ENCODE measurements at places on chromosomes 4 and X.

DNA sequence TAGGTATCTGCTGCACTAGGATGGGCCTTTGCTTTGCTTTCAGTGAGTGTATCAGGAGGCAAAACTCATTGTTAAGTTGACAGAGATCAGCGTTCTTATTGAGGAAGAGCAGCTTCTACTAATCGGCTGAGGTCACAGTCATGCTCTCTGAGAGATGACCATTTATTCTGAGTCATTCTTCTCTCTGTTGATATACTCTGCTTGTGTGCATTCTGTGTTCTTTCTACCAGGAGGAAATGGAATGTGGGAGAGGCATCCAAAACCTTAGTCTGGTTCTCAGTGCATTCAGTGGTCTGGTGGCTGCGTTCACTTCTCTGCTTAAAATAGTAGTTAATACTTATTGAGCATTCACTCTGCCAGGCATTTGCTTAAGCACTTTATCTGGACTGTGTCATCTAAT is 66.2 kb downstream of the RRAGB start:
- DNase-seq = no peak

- DNase-seq = peak; percentile 34
Measured at GRCh38 chrX:37926700-37927099, 79.3 kb upstream of the DYNLT3 start.

DNA sequence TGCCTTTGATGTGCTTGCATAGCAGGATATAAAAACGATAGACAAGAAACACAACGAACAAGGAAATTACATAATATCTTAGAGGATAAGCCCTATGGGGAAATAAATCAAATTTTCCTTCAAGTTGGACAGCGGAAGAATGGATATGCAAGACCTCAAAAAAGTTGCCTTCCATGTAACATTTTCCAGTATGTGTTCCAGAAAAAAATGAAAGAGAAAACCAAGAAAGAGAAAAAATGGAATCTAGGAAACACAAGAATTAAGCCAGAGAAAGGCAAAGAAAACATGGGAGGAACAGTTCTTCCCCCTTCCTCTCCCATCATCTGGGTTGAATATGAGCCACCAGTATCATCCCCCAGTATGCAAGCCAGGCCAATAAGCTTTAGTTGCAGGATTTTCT is 34.6 kb upstream of the MID1 start:
- DNase-seq = no peak

DNA sequence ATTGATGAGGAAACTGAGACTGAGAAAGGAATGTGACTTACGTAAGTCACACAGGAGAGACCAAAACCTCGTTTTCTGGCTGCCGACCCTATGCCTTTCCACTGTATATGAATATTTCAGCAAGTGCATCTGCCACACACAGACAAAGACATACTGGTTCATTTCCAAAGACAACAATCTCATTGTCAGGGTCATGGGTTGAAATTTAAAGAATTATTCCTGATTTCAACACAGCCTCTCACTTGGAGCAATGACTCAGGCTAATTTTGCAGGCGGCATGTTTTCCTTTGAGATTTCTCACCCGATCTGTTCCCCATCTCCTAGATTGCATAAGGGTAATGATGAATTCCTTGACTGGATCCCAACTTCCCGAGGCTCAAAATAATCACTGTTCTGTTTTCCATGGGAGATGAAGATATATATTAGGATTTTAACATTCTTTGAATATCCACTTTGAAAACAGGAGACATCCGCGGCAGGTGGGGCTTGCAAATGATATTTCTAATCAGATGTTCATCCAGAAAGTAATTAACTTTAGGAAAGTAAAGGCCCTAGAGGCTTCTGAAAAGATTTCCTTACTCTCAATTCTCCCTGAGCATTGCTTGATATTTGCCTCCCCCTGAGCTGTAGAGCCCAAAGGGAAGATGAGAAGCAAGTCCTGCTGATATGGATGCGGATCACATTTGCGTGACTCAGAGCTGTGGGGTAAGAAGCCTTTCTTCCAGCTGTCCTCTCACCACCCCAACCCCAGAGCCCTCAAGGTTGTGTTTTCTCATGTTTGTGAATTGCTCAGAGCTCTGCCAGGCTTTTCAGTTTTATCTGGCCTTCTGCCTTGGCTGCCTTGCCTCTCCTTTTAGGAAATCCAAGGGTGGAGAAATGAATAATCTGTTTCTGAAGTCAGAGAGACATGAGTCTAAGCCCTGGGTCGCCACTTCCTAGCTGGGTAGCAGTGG is 361.1 kb upstream of the BOD1L1 start:
- DNase-seq = no peak

DNA sequence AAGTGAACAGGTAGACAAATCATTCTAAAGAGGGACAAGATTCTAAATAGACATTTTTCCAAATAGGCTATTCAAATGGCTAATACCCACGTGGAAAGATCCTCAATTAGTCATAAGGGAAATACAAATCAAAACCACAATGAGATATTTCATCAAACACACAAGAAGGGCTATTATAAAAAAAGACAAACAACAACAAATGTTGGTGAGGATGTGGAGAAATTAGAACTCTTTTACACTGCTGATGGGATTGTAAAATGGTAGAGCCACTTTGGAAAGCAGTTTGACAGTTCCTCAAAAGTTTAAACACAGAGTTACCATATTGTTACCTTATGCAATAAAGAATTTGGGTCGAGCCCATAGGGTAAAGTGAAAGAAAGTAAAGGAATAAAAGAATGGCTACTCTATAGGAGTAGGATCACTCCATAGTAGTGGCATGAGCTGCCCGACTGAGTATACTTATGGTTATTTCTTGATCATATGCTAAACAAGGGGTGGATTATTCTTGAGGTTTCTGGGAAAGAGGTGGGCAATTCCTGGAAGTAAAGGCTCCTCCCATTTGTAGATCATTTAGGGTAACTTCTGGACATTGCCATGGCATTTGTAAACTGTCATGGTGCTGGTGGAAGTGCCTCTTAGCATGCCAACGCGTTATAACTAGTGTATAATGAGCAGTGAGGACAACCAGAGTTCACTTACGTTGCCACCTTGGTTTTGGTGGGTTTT is 58.9 kb upstream of the FAM9C start:
- DNase-seq = peak; percentile 18

- no peak for DNase-seq
Measured at GRCh38 chrX:133191739-133192039, 26.5 kb downstream of the TFDP3 start.

- no peak for DNase-seq
Measured at GRCh38 chr4:6265546-6265945, 4.1 kb upstream of the WFS1 start.

GRCh38 chr4:80112236-80112635 is 39.2 kb upstream of the ANTXR2 start:
- no peak for DNase-seq

DNA sequence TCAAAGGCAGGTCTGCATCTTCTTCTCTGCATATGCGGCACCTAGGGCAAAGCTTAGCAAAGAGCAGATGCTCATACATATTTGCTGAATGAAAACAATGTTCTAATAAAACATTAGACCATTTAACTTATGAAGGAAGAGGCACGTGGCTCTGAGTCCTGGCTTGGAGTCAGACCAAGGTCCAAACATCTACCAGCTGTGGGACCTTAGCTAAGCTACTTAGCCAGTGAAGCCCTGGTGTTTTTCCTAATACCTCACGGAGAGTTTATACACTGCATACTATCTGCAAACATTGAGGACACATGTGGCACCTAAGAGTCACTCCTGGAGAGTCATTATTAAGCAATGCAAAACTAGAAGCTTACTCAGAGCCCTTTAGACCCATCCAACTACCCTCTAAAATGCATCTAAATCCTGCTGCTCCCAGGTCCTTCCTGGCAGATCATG is 9.0 kb downstream of the PDGFC start:
- no peak for DNase-seq

DNA sequence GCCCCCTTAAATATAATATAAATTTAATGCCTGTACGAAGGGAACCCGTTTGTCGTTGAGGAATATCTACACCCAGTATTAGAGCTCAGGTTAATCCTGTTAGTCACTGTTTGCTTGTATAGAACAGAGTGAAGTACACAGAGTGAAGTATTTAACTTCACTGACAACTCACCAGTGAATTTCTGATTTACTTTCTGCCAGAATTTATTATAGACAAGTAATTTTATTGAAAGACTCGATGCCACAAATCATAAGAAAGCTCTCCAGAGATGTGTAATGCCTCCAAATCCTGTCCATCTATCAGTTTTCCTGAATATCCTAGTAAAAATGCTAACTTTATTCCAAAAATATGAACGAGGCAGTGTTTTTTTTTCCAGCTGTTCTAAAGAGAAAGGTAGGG is 1.6 kb downstream of the GAB1 start:
- no peak for DNase-seq

DNA sequence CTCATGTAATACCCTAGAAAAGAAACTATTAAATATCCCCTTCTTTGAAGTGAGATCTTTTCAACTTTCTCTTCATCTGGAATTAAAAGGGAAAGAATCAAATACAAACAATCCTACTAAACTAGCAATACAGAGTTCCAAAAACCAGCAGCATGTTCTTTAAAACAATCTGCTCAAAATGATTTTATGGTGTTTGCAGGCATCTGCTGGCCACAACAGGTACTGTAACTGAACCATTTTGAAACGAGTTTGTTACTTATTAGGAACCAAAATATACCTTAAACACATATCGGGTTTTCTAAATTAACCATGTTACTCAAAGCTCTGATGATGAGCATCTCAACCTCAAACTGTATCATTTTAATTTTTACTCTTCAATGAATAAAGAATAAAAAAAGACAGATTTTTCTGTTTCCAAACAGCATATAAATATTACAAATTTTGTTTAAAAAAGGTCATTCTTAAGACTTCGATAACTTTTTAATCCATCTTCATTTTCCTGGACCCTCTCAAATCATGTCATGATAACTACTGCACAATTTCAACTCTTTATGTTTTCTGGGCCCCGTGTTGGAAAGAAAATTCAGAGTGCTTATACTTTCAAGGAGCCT is 56.5 kb downstream of the ARAP2 start:
- DNase-seq = peak; percentile 4

- no peak for DNase-seq
Measured at GRCh38 chr4:99536848-99537247, 26.0 kb downstream of the C4orf17 start.

Measured in inflammatory macrophage treated with lipopolysaccharide for 1 hour (primary cell).